ENCODE measurements at places on chromosomes 5 and 9.

- H3K27ac ChIP-seq, result no peak overlapping the region
- DNase-seq, result no peak
- no peaks in the 10 kb centered on the region for H3K36me3 ChIP-seq
- H3K27me3 ChIP-seq, result no peaks in the 10 kb centered on the region
Measured at GRCh38 chr9:81787747-81788632, 98.6 kb upstream of the TLE1 start.

DNA sequence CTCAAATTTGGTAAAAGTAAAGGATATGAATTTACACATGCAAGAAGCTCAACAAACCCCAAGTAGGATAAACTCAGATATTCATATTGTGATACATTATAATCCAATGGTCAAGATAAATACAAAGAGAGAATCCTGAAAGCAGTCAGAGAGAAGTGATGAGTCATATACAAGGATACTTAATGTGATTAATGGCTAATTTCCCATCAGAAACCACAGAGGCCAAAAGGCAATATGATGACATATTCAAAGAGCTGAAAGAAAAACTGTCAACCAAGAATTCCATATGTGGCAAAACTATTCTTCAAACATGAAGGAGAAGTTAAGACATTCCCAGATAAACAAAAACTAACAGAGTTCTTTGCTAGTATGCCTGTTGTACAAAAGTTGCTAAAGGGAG, 19.5 kb upstream of the IRF1 start:
- no peak overlapping the region for H3K27ac ChIP-seq
- DNase-seq, result no peak
- no peaks in the 10 kb centered on the region for H3K27me3 ChIP-seq
- no peaks in the 10 kb centered on the region for H3K4me1 ChIP-seq
- no peak overlapping the region for H3K4me3 ChIP-seq

DNA sequence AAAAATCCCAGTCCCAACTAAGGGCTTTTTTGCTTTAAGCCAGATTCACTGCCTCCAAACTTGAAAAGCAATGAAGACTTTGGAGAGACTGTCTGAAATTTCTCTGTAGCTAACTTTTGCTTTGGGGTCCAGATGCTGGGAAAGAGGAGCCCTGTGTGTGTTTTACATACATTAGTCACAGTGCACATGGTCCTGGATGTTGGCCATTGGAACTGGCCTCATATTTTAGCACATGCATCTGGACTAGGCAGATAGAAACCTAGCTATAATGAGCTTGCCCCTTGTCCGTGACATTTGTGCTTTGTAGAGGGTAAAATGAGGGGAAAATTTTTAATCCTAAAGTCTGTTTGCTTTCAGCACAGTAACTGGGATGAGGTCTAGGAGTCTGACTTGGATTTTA, 421.7 kb downstream of the CDK5RAP2 start:
- no peaks in the 10 kb centered on the region for H3K4me1 ChIP-seq
- DNase-seq, result no peak
- H3K36me3 ChIP-seq, result no peaks in the 10 kb centered on the region
- no peak overlapping the region for H3K27ac ChIP-seq
- no peaks in the 10 kb centered on the region for H3K27me3 ChIP-seq
- no peak overlapping the region for H3K4me3 ChIP-seq

DNA sequence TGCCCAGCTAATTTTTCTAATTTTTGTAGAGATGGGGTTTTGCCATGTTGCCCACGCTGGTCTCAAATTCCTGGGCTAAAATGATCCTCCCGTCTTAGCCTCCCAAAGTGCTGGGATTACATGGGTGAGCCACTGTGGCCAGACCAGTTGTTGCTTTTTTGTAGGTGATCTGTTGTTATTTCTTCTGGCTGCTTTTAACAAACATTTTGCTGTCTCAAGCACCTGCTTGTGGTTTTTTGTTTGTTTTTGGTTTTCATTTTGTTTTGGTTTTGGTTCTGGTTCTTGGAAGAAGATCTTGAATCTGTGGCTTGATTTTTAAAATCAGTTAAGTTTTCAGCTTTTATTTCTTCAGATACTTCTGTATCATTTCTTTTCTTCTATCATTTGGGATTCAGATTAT, 21.1 kb downstream of the ERCC6L2 start:
- H3K27me3 ChIP-seq, result no peaks in the 10 kb centered on the region
- no peak for DNase-seq
- H3K4me3 ChIP-seq, result no peak overlapping the region
- peaks cover 7% of the 10 kb centered on the region for H3K36me3 ChIP-seq

- H3K4me3 ChIP-seq, result no peak overlapping the region
- H3K36me3 ChIP-seq, result no peaks in the 10 kb centered on the region
- H3K27me3 ChIP-seq, result no peaks in the 10 kb centered on the region
- H3K4me1 ChIP-seq, result no peaks in the 10 kb centered on the region
Measured at GRCh38 chr9:110465190-110465589, 114.4 kb downstream of the SVEP1 start.

GRCh38 chr9:133161547-133161950, 2.2 kb downstream of the GBGT1 start:
- no peak for DNase-seq
- H3K36me3 ChIP-seq, result no peaks in the 10 kb centered on the region
- H3K27ac ChIP-seq, result peak overlapping the region; percentile 2
- peaks cover 18% of the 10 kb centered on the region for H3K27me3 ChIP-seq
- H3K4me1 ChIP-seq, result no peaks in the 10 kb centered on the region

- H3K4me3 ChIP-seq, result no peak overlapping the region
- H3K36me3 ChIP-seq, result no peaks in the 10 kb centered on the region
- H3K27ac ChIP-seq, result no peak overlapping the region
- DNase-seq, result no peak
- H3K4me1 ChIP-seq, result no peaks in the 10 kb centered on the region
Measured at GRCh38 chr5:112551419-112552032, 132.4 kb upstream of the EPB41L4A start.

DNA sequence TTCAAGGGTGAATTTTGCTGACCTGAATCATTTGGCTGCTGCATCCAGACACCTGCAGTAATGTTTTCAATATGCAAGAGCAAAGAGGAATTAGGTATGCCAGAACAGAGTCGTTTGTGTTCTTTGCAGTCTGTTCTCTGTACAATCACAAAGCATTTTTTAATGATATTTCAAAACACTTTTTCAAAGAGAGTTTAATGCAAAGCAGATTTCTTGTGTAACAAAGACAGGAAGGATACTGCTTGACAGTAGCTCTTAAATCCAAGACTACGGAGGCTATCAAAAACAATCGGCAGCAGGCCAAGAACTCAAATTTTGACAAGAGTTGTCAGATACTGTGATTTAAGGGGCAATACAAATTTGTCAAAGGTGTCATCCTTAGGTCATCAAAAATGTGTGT, 341.9 kb downstream of the GADD45G start:
- no peak for DNase-seq
- H3K27ac ChIP-seq, result no peak overlapping the region
- peaks cover 15% of the 10 kb centered on the region for H3K4me1 ChIP-seq

DNA sequence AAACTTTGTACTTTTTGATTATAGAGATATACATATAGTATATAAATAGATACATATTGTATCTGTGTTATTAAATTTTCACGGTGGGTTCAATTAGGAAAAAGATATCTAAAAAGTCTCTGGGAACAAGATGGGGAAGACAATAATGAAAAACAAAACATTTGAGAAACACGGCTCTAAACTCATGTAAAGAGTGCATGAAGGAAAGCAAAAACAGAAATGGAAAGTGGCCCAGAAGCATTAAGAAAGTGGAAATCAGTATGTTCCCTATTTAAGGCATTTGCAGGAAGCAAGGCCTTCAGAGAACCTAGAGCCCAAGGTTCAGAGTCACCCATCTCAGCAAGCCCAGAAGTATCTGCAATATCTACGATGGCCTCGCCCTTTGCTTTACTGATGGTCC, at the start of gene IFNA1:
TSS of gene IFNA1 (plus strand) at position 301 of the 400 bp plus-strand sequence. CDS start at position 370, 69 bp downstream.
- H3K27me3 ChIP-seq, result no peaks in the 10 kb centered on the region
- DNase-seq, result no peak
- H3K4me1 ChIP-seq, result no peaks in the 10 kb centered on the region
- H3K36me3 ChIP-seq, result no peaks in the 10 kb centered on the region

GRCh38 chr9:81455462-81456219, 233.7 kb downstream of the TLE1 start:
- DNase-seq, result no peak
- peaks cover 26% of the 10 kb centered on the region for H3K4me1 ChIP-seq
- H3K4me3 ChIP-seq, result no peak overlapping the region
- H3K27ac ChIP-seq, result no peak overlapping the region
- H3K27me3 ChIP-seq, result no peaks in the 10 kb centered on the region
- H3K36me3 ChIP-seq, result no peaks in the 10 kb centered on the region

DNA sequence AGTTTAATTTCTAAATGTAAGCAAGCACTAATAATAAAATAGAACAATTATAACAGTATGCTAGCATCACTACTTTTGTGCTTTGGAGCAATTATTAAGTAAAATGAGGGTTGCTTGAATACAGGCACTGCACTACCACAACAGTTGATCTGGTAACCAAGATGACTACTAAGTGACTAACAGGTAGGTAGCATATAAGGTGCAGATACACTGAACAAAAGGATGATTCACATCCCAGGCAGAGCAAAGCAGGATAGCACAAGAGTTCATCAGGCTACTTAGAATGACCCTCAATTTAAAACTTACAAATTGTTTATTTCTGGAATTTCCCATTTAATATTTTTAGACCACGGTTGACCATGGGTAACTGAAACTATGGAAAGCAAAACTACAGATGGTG, 48.0 kb upstream of the RGS7BP start:
- H3K36me3 ChIP-seq, result no peaks in the 10 kb centered on the region
- no peak for DNase-seq
- H3K27me3 ChIP-seq, result no peaks in the 10 kb centered on the region
- H3K4me3 ChIP-seq, result no peak overlapping the region
- H3K27ac ChIP-seq, result no peak overlapping the region

DNA sequence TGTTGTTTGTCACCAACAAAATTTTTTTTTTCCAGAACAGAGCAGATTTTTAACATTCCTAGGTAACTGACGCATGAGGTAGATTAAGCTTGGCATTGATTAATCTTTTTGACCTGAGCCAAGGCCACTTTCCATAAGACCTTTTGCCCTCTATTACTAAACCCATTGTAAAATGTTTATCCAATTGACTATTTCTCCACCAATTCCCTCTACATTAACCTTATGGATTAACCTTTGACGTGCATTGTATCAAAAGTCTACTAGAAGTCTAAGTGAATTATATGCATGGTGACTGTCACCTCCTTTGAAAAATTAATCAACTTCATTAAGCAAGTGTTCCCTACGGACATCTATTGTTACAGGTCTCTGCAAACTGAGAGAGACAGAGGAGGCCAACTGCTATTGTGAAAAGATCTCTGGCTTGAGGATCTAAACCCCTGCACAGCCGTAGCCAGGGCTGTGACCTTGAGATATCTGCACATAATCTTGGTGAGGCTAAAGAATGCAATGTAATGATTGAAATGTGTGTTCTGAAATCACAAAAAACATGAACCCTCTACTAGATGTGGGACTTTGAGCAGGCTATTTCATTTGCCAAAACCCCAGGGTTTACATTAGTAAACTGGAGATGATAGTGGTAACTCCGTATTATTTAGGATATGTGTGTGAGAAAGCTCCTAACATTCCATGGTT, 632.2 kb downstream of the TLR4 start:
- H3K36me3 ChIP-seq, result no peaks in the 10 kb centered on the region
- H3K27me3 ChIP-seq, result no peaks in the 10 kb centered on the region
- H3K4me3 ChIP-seq, result no peak overlapping the region
- H3K27ac ChIP-seq, result no peak overlapping the region
- no peak for DNase-seq

DNA sequence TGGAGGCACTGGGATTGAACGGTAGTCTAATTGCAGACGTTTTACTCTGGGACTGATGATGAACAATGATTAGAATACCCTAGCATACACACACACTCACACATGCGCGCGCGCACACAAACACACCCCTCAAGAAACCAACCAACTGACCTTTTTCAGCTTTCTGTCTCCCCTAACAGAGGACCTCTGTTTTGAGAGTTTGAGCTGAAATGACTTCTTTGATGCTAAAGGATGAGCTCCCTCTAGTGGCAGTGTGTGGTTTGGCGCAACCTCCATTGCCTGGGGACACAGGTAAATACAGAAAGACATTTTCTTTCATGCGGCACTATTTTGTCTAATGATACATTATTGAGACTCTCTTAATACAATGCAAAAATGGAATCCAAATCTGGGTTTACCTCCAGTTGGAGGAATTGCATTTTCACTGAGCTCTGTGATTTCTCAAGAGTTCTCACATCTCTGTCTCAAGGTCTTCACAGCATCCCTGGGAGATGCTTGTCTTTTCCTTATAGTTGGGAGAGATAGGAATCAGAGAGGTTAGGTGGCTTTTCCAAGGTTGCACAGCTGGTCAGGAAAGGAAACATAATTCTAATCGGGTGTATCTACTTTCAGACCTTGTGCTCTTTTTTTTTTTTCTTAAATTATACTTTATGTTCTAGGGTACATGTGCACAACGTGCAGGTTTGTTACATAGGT, 187.5 kb downstream of the TMEM38B start:
- H3K4me1 ChIP-seq, result no peaks in the 10 kb centered on the region
- H3K27me3 ChIP-seq, result no peaks in the 10 kb centered on the region
- H3K27ac ChIP-seq, result no peak overlapping the region
- peak; percentile 61 for DNase-seq
- no peak overlapping the region for H3K4me3 ChIP-seq

- no peak overlapping the region for H3K4me3 ChIP-seq
- no peaks in the 10 kb centered on the region for H3K4me1 ChIP-seq
- no peaks in the 10 kb centered on the region for H3K27me3 ChIP-seq
- DNase-seq, result no peak
- H3K36me3 ChIP-seq, result no peaks in the 10 kb centered on the region
Measured at GRCh38 chr9:21317956-21318923, 13.1 kb upstream of the IFNA5 start.

- H3K4me1 ChIP-seq, result peaks cover 3% of the 10 kb centered on the region
- H3K27ac ChIP-seq, result no peak overlapping the region
- no peaks in the 10 kb centered on the region for H3K36me3 ChIP-seq
- no peak overlapping the region for H3K4me3 ChIP-seq
- no peak for DNase-seq
Measured at GRCh38 chr5:141960018-141960417, 2.0 kb upstream of the PCDH12 start.

DNA sequence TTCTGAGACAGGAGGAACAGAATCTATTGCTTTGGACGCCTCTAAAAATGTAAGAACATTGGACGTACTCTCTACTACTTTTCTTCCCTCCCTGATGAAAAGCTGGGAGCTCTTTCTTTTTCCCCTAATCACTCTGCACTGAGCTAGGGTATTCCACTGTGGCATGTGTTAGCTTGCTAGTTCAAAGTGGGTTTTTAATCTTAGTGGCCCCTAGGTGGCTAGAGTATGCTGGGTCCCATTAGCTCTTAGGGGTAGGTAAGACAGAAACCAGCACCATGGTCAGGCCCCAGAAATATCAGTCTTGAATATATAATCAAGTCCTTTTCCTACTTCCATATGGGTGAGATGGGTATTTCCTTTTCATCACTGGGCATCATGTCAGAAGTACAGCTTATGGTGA, 945.2 kb upstream of the PTPRD start:
- no peak overlapping the region for H3K27ac ChIP-seq
- H3K36me3 ChIP-seq, result no peaks in the 10 kb centered on the region
- no peak overlapping the region for H3K4me3 ChIP-seq
- H3K4me1 ChIP-seq, result no peaks in the 10 kb centered on the region
- no peaks in the 10 kb centered on the region for H3K27me3 ChIP-seq

- H3K27ac ChIP-seq, result no peak overlapping the region
- no peaks in the 10 kb centered on the region for H3K27me3 ChIP-seq
- peaks cover 28% of the 10 kb centered on the region for H3K4me1 ChIP-seq
- no peak overlapping the region for H3K4me3 ChIP-seq
- no peak for DNase-seq
Measured at GRCh38 chr5:178432421-178433272, 157.5 kb downstream of the COL23A1 start.

- no peaks in the 10 kb centered on the region for H3K36me3 ChIP-seq
- H3K27me3 ChIP-seq, result no peaks in the 10 kb centered on the region
- DNase-seq, result no peak
- peaks cover 61% of the 10 kb centered on the region for H3K4me1 ChIP-seq
Measured at GRCh38 chr9:93205896-93206575, 22.1 kb downstream of the WNK2 start.

- no peak for DNase-seq
- no peaks in the 10 kb centered on the region for H3K27me3 ChIP-seq
- H3K4me1 ChIP-seq, result no peaks in the 10 kb centered on the region
- H3K27ac ChIP-seq, result no peak overlapping the region
Measured at GRCh38 chr5:17690473-17690872, 56.2 kb downstream of the TAF11L14 start.
